ENCODE measurements at places on chromosomes 7 and 10.

DNA sequence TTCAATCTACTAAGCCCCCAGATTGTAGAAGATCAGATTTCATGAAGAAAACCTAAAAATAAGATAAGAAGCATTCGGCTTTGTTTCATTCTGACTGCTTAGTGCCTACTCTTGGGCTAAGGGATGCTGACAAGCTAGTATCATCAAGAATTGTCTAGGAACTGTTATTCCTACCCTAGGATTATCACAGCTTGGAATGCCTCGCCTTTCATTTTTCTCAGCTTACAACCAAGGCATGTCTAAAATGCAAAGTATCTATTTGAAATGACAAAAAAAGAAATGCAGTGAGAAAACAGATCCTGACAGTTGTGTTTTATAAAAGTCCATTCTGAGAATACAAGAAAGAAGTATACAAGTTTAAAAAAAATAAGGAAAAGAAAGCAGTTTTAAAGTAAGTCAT is 441.0 kb downstream of the KCNMA1 start:
- no peaks in the 10 kb centered on the region for H3K27me3 ChIP-seq
- no peak overlapping the region for H3K4me3 ChIP-seq

DNA sequence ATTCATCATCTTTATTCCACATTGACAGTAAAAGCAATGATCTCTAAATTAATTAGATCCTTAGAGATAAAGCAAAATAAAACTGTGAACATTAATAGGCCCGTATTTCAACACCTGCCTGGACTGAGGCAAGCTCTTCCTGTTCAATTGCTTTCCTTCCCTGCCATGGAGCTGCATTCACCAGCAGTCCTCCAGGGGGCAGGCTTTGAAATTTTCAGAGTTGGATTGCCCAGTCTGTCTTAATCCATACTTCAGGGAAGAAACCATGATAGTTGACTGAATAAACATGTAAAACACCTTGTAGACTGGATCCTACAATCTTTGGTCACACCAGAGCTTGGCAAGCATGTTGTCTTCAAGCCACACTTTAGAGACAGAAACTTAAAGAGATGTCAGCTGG is 936.6 kb downstream of the NRG3 start:
- no peaks in the 10 kb centered on the region for H3K4me1 ChIP-seq
- no peaks in the 10 kb centered on the region for H3K27me3 ChIP-seq
- H3K4me3 ChIP-seq: no peak overlapping the region
- no peak for DNase-seq
- H3K36me3 ChIP-seq: no peaks in the 10 kb centered on the region

- H3K4me1 ChIP-seq: peaks cover 7% of the 10 kb centered on the region
- no peak overlapping the region for H3K4me3 ChIP-seq
- H3K27ac ChIP-seq: no peak overlapping the region
- peaks cover 3% of the 10 kb centered on the region for H3K27me3 ChIP-seq
Measured at GRCh38 chr10:132798403-132798802, 12.5 kb upstream of the NKX6-2 start.

DNA sequence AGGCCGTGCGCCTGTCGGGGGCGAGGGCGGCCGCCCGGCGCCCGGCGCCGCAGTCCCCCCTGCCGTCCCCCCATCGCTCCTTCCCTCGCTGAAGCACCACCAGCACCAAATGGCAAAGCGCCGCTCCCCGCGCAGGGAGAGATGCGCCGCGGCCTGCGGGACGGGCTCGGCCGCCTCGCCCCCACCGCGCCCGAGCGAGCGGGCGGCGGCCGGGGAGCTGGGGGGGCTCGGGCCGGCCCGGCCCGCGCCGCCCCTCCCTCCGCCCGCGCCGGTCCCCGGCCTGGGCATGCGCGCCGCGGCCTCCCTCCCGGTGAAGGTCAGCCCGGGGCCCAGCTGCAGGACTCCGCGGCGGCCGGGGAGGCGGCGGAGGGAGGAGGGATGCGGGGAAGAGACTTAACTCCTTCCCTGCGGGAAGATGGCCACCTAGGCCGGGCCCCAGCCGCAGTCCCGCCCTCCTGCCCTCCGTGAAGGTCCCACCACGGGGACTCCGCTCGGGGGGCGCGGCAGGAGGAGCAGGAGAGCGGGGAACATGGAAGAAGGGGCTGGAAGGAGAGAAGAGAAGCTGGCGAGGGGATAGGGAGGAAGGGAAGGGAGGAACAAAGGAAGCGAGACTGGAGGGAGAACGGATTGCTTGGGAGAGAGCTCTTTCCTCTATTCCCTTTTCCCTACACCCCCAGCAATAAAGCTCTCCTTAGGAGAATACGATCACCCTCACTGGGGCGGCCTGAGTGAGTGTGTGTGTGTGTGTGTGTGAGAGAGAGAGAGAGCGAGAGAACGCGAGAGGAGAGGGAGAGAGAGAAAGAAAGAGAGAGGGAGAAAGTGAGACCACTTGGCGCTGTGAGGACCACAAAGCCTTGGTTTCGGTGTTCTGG is 3.4 kb upstream of the SMARCD3 start:
- peak overlapping the region; percentile 53 for H3K4me3 ChIP-seq
- H3K4me1 ChIP-seq: peaks cover 50% of the 10 kb centered on the region
- H3K27ac ChIP-seq: peak overlapping the region; percentile 58
- H3K36me3 ChIP-seq: 0 out of 2 replicates have a peak, but pooled peaks cover 4% of the 10 kb centered on the region

DNA sequence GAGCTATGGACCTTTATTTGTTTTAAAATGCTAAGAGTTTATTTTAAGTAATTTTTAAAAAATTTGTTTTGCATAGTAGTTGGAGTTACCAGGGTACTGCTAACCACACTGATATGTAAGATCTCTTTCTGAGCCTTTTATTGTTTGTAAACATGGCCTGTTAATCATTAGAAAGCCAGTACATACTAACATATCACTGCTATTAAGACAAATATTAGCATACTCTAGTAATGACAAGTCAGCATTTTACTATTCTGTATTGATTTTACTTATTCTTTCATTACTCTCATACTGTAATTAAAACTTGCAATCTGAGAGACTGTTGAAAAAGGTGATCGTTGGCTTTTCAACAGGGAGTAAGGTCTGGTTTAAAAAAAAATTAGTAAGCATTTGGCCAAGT is 66.7 kb downstream of the PTEN start:
- peaks cover 50% of the 10 kb centered on the region for H3K4me1 ChIP-seq
- no peak overlapping the region for H3K27ac ChIP-seq
- H3K4me3 ChIP-seq: no peak overlapping the region
- no peaks in the 10 kb centered on the region for H3K27me3 ChIP-seq
- no peak for DNase-seq
- peaks cover 39% of the 10 kb centered on the region for H3K36me3 ChIP-seq

DNA sequence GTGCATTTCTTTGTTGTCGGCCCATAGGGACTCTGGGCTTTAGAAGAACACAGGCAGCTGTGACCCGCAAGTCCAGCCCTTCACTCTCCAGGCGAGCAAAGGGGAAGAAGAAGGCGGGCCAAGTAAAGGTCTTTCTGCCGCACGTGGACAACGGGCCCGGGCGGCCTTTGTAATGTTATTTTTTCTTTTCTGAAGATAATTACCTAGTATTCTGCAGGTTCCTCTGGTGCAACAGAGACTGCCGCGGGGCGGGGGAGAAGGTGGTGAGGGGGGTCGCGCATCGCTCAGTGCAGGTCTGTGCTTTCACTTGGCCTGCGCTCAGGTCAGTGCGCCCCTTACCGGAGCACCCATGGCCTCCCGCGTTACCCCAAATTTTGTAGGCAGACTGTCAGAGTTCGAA is 7.1 kb upstream of the TBX20 start:
- no peak overlapping the region for H3K27ac ChIP-seq
- H3K4me1 ChIP-seq: no peaks in the 10 kb centered on the region
- no peak overlapping the region for H3K4me3 ChIP-seq
- H3K27me3 ChIP-seq: no peaks in the 10 kb centered on the region
- DNase-seq: no peak

GRCh38 chr10:32318476-32318896 is 28.5 kb downstream of the EPC1 start:
- H3K4me3 ChIP-seq: no peak overlapping the region
- H3K27ac ChIP-seq: no peak overlapping the region
- H3K27me3 ChIP-seq: no peaks in the 10 kb centered on the region
- DNase-seq: no peak

- no peak for DNase-seq
- no peaks in the 10 kb centered on the region for H3K27me3 ChIP-seq
- H3K4me3 ChIP-seq: no peak overlapping the region
- H3K27ac ChIP-seq: no peak overlapping the region
- H3K36me3 ChIP-seq: peaks cover 32% of the 10 kb centered on the region
Measured at GRCh38 chr10:88911851-88912250, 31.8 kb downstream of the STAMBPL1 start.

DNA sequence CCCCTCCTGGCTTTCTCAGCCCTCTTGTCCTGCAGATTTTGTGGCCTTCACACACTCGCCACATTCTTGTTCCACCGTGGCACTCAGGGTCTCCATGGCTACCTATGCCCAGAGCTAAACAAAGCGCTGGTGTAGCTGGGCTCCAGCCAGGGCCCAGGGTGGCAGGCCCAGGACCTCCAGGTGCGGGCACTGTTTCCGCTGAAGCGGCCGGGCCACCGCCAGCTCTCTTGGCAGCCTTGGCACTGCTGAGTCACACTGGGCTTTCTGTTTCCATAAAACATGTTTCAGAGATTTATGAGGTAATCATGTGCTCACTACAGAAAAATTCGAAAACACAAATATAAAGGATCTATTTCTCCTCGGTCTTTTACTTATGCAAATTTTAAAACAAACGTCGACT is 51.3 kb downstream of the AOC1 start:
- no peaks in the 10 kb centered on the region for H3K36me3 ChIP-seq
- no peak overlapping the region for H3K27ac ChIP-seq
- no peak overlapping the region for H3K4me3 ChIP-seq
- peak; percentile 51 for DNase-seq
- no peaks in the 10 kb centered on the region for H3K4me1 ChIP-seq

DNA sequence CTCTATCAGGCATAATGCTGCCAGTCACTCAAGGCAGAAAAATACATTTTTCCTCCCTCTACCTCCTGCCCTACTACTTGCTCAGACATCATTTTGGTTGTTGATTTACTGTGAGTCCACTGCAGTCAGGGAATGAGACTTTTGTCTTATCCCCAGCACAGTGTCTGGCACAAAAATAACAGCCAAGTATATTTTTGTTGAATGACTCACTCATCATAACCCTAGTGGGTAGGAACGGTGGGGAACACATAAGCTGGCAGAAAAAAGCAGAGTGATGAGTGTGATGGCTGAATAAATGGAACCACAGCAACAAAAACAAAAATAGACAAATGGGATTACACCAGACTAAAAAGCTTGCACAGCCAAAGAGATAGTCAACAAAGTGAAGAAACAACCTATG is 65.8 kb upstream of the LAMB4 start:
- peak; percentile 16 for DNase-seq
- 0 out of 2 replicates have a peak, but pooled peaks cover 4% of the 10 kb centered on the region for H3K27me3 ChIP-seq
- no peak overlapping the region for H3K4me3 ChIP-seq
- no peaks in the 10 kb centered on the region for H3K36me3 ChIP-seq

DNA sequence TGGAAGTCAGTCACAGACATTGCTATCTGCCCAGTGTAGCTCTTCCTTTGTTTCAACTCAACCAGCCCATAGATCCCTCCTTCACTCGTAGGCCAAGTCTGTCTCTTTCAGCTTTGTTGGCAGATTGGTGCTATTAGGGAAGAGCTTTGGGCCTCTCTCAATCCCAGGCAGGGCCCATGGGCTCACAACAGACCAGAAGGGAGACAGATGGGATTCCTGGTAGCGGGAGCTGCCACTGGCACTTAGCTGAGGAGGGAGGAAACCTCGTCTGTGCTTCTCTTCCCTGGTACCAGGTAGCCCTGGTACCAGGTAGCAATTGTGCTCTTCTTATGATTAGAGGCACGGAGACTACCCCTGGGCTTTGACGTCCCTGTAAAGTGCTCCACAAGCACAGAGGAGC is 592.0 kb downstream of the TYW1 start:
- DNase-seq: no peak
- no peaks in the 10 kb centered on the region for H3K4me1 ChIP-seq
- no peaks in the 10 kb centered on the region for H3K27me3 ChIP-seq
- H3K4me3 ChIP-seq: no peak overlapping the region

DNA sequence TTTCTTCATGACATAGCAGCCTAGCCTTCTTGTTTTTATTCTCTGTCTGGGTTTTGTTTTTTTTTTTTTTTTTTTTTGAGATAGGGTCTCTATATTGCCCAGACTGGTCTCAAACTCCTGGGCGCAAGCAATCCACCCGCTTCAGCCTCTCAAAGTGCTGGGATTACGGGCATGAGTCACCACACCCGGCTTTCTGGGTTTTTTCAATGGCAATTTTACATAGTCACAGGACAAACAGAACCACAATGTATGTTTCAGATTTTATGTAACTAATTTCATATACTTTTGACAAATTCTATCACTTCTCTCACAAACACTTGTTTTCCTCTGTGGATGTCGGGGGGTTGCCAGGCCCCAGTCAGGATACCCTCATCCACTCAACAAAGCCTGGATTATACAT is 16.5 kb downstream of the DOCK4 start:
- no peaks in the 10 kb centered on the region for H3K4me1 ChIP-seq
- DNase-seq: no peak
- no peaks in the 10 kb centered on the region for H3K27me3 ChIP-seq
- no peak overlapping the region for H3K4me3 ChIP-seq

DNA sequence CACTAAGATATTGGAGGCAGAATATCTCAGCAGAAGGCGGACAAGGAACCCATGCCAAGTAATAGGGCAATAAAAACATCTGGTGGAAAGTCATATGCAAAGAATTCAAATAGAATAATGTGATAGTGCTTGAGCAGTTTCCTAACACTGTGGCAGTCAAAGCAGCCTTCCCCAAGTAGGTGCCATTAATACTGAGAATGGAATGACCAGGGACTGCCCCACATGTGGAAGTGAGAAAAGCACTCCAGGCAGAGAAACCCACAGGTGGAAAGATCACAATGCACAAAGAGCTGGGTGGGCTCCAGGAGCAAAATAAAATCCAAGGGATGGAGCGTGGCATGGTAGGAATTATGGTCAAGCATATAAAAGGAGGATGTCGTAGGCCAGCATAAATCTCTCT is 64.4 kb upstream of the NME8 start:
- H3K27ac ChIP-seq: no peak overlapping the region
- H3K27me3 ChIP-seq: no peaks in the 10 kb centered on the region
- no peak for DNase-seq

GRCh38 chr10:36534471-36535002 is 590.9 kb upstream of the ANKRD30A start:
- DNase-seq: peak; percentile 50
- no peak overlapping the region for H3K4me3 ChIP-seq
- H3K27me3 ChIP-seq: no peaks in the 10 kb centered on the region
- H3K27ac ChIP-seq: no peak overlapping the region
- H3K4me1 ChIP-seq: peaks cover 16% of the 10 kb centered on the region
- no peaks in the 10 kb centered on the region for H3K36me3 ChIP-seq

- peaks cover 16% of the 10 kb centered on the region for H3K4me1 ChIP-seq
- DNase-seq: no peak
- H3K27ac ChIP-seq: no peak overlapping the region
Measured at GRCh38 chr7:75847707-75848106, 31.1 kb upstream of the RHBDD2 start.

All from SJSA1 (cell line).